ENCODE measurements at places on chromosomes 11 and 22.

DNA sequence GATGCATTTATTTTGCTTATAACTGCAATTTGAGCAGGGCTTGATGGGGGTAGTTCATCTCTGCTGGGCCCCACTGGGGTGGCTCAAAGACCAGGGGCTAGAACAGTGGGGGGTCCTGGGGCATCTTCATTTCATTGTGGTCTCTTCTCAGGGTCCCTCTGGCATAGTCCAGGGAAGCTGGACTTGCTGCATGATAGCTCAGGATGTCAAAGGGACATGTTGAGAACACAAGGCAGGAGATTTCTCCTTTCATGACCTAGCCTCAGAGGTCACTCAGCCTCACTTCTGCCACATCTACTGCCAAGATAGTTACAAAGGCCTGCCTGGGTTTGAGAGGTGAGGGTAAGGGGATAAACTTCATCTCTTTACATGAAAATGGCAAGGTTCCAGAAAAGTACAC lies 89.5 kb downstream of the CWC15 start:
- DNase-seq: no peak

DNA sequence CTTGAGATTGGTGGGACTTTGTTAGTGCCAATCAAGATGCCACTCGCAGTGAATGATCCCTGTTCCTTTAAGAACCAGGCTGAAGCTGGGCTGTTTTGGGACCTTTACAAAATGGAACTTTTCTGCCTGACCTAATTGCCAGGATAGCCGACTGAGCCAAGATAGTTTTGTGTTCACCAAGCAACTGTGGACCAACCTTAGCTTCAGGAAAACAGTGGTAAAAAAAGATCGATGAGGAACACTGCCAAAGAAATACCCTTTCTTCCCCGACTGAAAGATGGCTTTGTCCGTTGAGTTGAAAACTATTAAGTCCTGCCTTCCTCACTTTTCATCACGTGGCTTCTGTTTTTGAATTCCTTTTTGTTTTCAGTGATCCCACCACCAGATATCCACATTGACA lies 157.9 kb upstream of the SORL1-AS1 start:
- no peak for DNase-seq

DNA sequence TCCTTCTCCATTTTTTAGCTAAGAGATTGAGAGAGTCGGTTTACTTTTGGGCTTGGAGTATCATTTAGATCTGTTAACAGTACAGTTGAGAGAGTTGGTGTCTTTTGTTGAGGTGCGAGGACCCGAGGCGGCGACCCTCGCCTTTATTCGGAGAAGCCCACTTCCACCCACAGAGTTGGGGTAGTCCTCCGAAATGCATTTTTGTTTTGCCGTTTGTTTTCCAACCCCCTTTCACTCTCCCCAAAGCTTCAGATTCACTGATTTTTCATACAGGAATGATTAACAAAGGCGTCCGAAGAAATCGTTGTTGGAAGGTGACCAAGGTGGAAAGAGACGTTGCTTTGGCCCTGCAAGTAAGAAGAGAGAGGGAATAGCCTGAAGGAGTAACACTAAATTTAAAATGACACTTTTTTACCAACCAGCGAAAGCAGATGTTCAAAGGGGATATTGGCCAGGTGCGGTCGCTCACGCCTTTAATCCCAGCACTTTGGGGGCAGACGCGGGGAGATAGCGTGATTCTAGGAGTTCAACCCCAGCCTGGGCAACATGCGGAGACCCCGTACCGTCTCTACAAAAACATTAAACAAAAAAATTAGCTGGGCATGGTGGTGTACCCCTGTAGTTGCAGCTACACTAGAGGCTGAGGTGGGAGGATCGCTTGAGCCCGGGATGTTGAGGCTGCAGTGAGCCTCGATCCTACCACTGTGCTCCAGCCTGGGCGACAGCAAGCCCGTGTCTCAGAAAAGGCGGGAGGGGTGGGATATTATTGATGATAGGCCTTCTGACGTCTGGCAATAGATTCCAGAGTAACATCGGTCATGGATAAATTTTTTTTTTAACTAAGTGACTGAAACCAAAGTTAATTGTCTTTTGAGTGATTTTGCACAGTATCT lies 899 bp upstream of the RAB30 start:
- no peak for DNase-seq

GRCh38 chr11:87176044-87176443 lies 138.3 kb downstream of the TMEM135 start:
- DNase-seq: no peak

DNA sequence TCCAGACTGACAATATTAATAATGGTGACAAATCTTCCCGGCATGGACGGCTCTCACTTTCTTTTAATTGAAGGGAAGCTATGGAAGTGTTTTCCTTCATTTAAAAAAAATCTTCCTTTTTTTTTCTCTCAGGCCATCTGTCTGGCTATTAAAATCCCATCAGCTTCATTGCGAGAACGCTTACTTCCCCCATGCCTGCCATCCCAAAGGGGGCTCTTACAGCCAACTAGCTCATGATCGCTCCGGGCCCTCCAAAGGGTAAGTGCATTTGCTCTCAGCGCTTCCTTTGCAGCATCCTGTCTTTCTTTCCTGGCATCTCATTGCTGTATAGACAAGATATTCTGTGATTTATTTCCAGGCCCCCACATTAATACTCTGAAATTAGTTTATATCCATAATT lies 20.7 kb downstream of the CACNG2 start:
- no peak for DNase-seq

Data from right renal pelvis (tissue), 4 donors.